Activated T-helper 1 cell treated with Interleukin-2 at 50 U/mL for 16 hours (primary cell): ENCODE measurements at places on chromosomes 2 and 18.

- DNase-seq = no peak
Measured at GRCh38 chr18:79850731-79851130, 53.0 kb downstream of the KCNG2 start.

- peak; percentile 26 for DNase-seq
Measured at GRCh38 chr2:118309946-118310680, 221.8 kb downstream of the INSIG2 start.

- DNase-seq = no peak
Measured at GRCh38 chr18:69898241-69898861, 49.3 kb downstream of the CD226 start.

- peak; percentile 46 for DNase-seq
Measured at GRCh38 chr2:27754138-27754588, 17.4 kb upstream of the MRPL33 start.

- DNase-seq = no peak
Measured at GRCh38 chr2:83168377-83168776, 1290.7 kb downstream of the SUCLG1 start.

- no peak for DNase-seq
Measured at GRCh38 chr2:20381457-20381856, 30.8 kb upstream of the PUM2 start.

- no peak for DNase-seq
Measured at GRCh38 chr2:234968631-234969305, 17.0 kb downstream of the SH3BP4 start.

- DNase-seq = no peak
Measured at GRCh38 chr18:38602341-38602740, 1036.7 kb upstream of the CELF4 start.

- DNase-seq = no peak
Measured at GRCh38 chr2:20596193-20596972, 54.5 kb downstream of the HS1BP3 start.

- no peak for DNase-seq
Measured at GRCh38 chr18:12033643-12034025, 52.3 kb downstream of the IMPA2 start.

- DNase-seq = no peak
Measured at GRCh38 chr2:234978466-234979203, 26.8 kb downstream of the SH3BP4 start.

GRCh38 chr2:101052147-101052546, 50.1 kb downstream of the RPL31 start:
- no peak for DNase-seq

GRCh38 chr18:35747894-35748472, 166.4 kb downstream of the GALNT1 start:
- DNase-seq = no peak

- DNase-seq = no peak
Measured at GRCh38 chr18:58103339-58103985, 59.4 kb downstream of the NEDD4L start.

- no peak for DNase-seq
Measured at GRCh38 chr2:113133704-113134598, 6.6 kb downstream of the IL1RN start.

DNA sequence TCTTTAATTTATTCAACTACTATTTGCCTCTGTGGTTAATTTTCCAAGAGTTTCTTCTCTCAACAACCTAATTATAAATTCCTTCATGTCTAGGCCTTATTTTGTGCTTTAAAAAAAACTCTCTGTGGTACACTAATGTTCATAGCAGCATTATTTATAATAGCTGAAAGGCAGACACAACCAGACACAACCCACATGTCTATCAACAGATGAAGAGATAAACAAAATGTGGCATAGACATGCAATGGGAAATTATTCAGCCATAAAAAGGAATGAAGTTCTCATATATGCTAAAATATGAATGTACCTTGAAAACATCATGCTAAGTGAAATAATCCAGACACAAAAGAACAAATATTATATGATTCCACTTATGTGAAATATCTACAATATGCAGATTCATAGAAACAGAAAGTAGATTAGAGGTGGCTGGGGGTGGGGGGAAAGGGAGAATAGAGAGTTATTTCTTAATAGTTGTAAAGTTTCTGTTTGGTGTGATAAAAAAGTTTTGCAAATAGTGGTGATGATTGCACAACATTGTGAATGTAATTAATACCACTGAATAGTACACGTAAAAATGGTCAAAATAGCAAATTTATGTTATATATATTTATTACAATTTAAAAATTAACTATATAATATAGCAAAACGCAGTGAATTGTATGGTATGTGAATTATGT, 28.1 kb upstream of the RASGRP3 start:
- DNase-seq = no peak

GRCh38 chr2:44974064-44974715, 32.7 kb downstream of the SIX3 start:
- no peak for DNase-seq

- no peak for DNase-seq
Measured at GRCh38 chr18:49847524-49847923, 34.2 kb upstream of the ACAA2 start.

- DNase-seq = no peak
Measured at GRCh38 chr18:35915056-35915455, 57.4 kb upstream of the RMP24 start.

GRCh38 chr2:56132138-56132537, 51.7 kb upstream of the CCDC85A start:
- DNase-seq = no peak

- peak; percentile 4 for DNase-seq
Measured at GRCh38 chr2:110804915-110805314, 72.5 kb downstream of the ACOXL start.

- no peak for DNase-seq
Measured at GRCh38 chr2:223641082-223641481, 38.9 kb upstream of the SCG2 start.

DNA sequence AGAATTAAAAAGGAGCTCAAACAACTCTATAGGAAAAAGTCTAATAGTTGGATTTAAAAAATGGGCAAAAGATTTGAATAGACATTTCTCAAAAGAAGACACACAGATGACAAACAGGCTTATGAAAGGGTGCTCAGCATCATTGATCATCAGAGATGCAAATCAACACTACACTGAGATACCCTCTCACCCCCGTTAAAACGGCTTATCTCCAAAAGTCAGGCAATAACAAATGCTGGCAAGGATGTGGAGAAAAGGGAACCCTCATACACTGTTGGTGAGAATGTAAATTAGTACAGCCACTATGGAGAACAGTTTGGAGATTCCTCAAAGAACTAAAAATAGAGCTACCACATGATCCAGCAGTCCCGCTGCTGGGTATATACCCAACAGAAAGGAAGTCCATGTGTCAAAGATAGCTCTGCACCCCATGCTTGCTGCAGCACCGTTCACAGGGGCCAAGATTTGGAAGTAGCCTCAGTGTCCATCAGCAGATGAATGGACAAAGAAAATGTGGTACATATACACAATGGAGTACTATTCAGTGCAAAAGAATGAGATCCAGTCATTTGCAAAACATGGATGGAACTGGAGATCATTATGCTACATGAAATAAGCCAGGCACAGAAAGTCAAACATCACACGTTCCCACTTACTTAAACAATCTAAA, 46.7 kb upstream of the B3GNT7 start:
- DNase-seq = no peak

DNA sequence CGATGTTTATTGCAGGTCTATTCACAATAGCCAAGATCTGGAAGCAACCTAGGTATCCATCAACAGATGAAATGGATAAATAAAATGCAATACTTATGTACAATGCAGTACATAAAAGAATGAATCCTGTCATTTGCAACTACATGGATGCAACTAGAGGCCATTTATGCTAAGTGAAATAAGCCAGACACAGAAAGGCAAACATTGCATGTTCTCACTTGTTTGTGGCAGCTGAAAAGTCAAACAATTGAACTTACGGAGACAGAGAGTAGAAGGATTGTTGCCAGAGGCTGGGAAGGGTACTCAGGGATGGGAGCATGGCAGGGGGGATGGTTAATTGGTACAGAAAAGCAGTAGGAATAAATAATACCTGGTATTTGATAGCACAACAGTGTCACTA, 563.9 kb downstream of the TMX3 start:
- no peak for DNase-seq

- DNase-seq = no peak
Measured at GRCh38 chr2:120395221-120396012, 49.5 kb downstream of the INHBB start.

DNA sequence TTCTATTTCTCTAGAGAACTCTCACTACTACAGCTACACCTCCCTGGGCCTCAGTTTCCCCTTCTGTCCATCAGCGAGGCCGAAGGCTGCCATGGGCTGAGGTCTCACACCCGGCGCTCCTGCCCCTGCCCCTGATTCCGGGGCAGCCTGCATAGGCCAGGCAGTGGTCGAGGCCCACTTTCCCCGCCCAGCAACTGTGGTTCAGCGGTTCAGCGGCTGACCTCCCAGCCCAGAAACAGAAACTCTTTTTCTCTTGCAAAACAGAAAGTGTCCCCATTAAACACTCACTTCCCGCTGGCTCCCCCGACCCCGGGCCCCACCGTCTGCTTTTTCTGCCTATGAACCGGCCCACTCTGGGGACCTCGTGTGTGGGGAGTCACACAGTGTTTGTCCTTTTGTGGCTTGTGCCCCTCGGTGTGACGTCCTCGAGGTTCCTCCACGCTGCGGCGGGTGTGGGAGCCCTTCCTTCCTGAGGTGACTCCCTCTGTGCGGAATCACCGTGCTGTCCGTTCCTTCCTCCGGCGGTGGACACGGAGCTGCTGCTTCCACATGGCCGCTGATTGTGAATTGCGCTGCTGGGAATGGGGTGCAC, 16.0 kb downstream of the PDCD1 start:
- DNase-seq = no peak

- no peak for DNase-seq
Measured at GRCh38 chr2:165164201-165164600, 39.6 kb downstream of the SCN3A start.

GRCh38 chr18:31512203-31512764, 14.3 kb downstream of the DSG2 start:
- DNase-seq = no peak

- DNase-seq = no peak
Measured at GRCh38 chr2:237546876-237547395, 19.4 kb upstream of the PRLH start.

GRCh38 chr2:116680256-116680936, 1134.1 kb upstream of the DDX18 start:
- DNase-seq = no peak

- no peak for DNase-seq
Measured at GRCh38 chr18:74281980-74282754, 9.6 kb downstream of the CYB5A start.

- no peak for DNase-seq
Measured at GRCh38 chr2:124804014-124804940, 779.2 kb downstream of the CNTNAP5 start.

DNA sequence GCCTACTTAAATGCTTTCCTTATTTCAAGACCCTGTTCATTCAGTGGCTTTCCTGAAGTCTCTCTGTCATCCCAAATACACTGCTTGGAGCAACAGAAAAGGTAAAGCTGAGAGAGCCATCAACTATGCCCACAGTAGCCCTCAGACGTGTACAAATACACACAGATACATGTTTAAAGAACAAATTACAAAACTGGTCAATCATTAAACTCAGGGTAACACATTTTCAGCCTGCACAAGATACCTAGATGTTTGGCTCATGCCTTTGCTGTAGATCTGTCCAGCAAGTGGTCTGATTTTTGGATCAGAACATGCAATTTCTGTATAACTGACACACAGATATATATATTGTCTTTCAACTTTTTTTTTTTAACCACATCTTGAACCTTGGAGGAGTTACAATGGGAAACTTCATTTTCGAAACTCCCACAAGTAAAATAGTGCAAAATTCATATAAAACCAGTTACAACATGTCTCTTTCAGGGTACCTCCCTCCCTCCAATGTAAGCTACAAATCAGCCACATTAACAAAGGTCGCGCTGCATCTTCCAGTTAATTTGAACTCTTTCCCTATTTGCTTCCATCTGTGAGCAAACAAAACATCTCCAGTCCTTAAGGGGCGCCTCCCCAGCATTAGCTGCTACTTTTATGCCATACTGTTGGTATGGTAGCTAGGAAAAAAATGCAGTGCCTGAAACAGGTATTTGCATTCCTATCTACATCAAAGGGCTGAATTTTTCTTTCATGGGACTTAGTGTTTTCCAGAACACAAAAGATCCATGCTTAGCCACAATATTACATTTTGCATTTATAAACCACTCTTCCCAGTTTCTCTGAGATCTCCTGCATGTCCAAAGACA, 311.9 kb downstream of the NRXN1 start:
- DNase-seq = no peak

DNA sequence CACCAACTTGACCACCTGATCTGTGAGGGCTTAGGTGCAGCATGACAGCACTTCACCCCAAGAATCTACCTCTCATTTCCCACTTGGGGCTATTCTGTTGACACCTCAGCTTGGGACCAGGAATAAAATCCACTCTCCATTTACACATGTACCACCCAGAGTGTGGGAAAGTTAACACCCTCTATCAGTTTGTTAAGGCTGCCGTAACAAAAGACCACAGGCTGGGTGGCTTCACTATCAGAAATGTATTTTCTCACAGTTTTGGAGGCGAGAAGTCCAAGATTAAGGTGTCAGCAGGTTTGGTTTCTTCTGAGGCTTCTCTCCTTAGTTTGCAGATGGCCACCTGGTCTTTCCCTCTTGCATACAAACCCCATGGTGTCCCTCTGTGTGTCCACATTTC, 277.7 kb upstream of the ERBB4 start:
- no peak for DNase-seq

- DNase-seq = no peak
Measured at GRCh38 chr2:66536997-66537396, 102.1 kb downstream of the MEIS1 start.

- DNase-seq = no peak
Measured at GRCh38 chr2:608297-608696, 68.9 kb downstream of the TMEM18 start.

DNA sequence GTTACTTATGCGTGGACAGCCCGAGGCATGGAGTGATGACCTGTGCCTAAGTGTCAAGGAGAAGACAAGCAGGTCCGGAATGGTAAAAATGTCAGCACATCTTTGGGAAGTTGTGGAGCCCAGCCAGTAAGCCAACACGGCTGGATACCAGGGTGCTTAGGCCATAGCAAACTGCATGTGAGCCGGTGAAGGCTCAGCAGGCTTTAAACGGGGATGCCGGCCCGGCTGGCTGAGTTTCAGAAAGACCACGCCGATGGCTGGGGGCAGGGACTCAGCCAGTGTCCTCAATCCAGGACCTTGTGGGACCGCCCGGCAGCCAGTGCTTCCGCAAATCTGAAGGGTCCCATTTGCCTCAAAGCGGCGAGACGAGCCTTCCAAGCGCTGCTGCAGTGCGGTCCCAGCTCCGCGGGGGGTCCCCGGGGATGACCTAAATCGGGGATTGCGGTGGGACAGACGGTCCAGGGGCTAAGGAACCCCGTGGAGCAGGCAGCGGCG, 946 bp upstream of the AGAP1 start:
- DNase-seq = no peak

GRCh38 chr2:182672466-182673165, 43.4 kb upstream of the DNAJC10 start:
- no peak for DNase-seq

DNA sequence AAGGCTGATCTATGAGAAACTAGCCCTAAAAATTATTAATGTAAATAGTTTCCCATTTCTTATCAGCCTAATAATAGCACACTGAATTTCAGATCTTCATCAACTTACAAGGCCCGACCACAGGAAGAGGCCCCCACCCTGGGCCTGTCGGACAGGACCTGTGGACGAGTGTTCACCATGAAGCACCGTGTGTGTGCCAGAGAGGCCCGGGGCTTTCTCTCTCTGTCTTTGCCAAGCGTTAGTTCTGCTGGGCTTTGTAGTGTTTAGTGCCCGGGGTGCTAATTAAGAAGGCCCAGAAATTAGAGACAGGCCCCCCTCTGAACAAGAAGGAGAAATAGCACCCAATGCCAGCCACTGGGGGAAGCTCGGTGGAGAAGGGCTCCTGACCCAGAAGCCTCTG, 265.7 kb downstream of the TWIST2 start:
- no peak for DNase-seq
